ENCODE measurements at places on chromosomes 3 and 15.

- DNase-seq, result no peak
These were observed 156.0 kb downstream of the EDEM1 start for GRCh38 chr3:5343459-5343858.

GRCh38 chr15:27028858-27029477, 58.0 kb downstream of the GABRG3 start:
- no peak for DNase-seq

- DNase-seq, result no peak
These were observed 19.8 kb upstream of the ACOX2 start for GRCh38 chr3:58556761-58557221.

DNA sequence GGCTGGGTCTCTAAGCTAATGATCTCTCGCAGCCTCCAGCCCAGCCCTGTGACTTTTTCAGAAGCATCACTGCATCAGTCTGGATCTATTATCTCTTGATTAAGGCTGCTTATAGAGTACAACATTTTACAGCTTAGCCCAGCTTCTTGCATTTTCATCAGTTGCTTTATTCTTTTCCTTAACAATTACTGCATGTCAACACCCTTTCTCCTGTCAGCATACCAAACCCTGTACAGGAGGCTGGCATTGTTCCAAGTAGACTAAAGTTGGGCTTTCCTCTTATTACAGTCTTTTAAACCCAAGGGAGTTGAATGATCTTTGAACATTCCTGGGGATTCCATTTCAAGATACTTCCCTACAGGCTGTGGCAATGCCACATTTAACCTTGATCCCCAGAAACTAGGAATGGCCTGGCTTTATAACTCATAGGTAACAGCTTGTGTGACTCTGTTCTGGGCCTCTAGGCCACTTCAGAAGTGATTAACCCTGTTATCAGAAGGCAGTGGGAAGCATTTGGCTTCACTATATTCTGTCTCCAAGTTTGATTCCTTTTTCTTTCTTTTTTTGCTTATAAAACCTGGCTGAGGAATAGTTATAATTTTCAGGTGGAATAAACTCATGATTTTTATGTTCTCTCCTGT, 182.9 kb downstream of the KCNMB2 start:
- no peak for DNase-seq

GRCh38 chr3:185153171-185153771, 411 bp upstream of the C3orf70 start:
- no peak for DNase-seq
